Peyer's patch (tissue), 4 donors: ENCODE measurements at places on chromosomes 3 and 15.

DNA sequence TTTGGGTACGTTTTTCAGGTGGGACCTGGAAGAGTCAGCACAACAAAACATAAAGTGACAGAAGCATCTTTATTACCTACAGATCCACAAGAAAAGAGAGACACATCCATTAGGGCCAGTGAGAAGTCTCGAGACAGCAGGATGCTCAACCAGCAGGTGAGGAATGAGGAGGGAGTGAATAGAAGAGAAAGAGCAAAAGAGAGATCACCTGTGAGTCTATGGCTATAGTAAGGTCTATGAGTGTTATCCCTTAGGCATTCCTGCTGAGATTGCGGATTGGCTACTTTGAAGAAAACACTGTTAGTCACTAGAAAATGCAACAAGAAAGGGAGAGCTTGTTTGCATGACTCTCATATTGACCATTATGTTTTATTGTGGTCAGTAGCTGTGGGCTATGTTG, 1556.2 kb upstream of the GBE1 start:
- DNase-seq, result no peak

DNA sequence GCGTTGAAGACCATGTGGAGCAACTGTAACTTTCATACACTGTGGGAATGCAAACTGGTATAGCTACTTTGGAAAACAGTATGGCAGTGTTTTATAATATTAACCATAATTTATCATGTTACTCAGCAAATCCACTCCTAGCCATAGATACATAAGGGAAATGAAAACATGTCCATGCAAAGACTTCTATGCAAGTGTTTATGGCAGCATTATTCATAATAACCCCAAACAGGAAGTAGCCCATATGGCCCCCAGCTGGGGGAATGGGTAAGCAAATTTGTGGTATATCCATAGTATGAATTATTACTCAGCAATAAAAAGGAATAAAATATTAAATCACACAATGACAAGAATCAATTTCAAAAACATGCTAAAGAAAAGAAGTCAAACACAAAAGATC, 23.0 kb upstream of the GATA2 start:
- no peak for DNase-seq

- no peak for DNase-seq
Observed at GRCh38 chr3:15708882-15709677, 88.7 kb downstream of the ANKRD28 start.

DNA sequence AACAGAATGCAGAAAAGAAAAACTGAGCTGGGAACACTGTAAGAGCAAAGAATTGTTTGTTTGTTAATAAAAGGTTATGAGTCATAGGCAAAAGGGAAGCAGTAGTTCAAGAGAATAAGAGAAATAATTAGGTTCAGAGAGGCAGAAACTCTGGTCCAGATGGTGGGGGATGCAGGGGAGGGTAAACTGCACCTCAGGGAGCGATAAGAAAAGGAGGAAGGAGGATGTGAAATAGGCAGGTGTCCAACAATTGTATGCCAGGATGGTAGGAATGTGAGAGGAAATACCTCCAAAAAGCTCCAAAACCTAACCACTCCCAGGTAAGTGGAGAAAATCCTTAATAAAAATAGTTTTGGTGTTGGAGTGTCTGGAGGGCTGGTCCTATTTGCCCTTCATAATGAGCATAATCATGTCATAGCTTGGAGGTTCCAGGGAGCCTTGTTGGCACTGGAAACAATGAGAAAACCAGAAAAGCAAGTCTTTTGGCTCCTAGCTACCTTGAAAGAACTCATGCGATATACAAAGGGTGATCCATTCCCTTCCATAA, 405.4 kb upstream of the TBL1XR1 start:
- DNase-seq, result no peak

DNA sequence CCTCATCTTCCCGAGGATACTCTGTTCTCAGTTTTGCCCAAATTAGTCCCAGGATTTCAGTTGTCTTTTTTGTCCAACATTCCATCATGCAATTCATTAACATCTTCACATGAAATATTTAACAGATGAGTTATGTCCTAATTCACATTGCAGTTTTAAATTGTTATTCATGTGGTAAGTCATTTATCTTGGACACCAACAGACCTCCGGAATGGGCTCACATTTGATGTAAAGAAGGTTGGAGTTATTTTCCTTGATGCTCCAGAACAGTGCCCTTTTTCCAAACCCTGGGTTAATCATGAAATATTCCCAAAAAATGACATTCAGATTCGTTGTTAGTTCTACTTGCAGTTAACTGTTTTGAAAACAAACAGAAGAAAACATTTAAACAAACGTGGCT, 32.8 kb upstream of the LRTM1 start:
- DNase-seq, result no peak

- DNase-seq, result no peak
Observed at GRCh38 chr3:158830391-158830790, 28.5 kb downstream of the MFSD1 start.

GRCh38 chr3:40097131-40098117, 212.1 kb upstream of the EIF1B start:
- no peak for DNase-seq
